GM12878 (cell line): ENCODE measurements at places on chromosomes 2 and 18. TPM values are rescaled to one million over a fixed set of nuclear protein-coding genes. Genes with fewer than 3 reads are reported as not detected.

Gene AGFG1
- polyA plus RNA-seq = 8.8 and 9.0 TPM in 2 replicates

Gene DNAJC5G
- not detected in 2 replicates for polyA plus RNA-seq

Gene CNDP1
- polyA plus RNA-seq = 0.05 TPM in 1 of 2 replicates, not detected in the other

Gene DSC1
- 0.19 and 0.51 TPM in 2 replicates for polyA plus RNA-seq

Gene RAPGEF4
- not detected in 2 replicates for polyA plus RNA-seq

Gene STEAP3
- polyA plus RNA-seq = 5.5 and 5.6 TPM in 2 replicates
